Fibroblast of skin of right quadriceps (primary cell): ENCODE measurements at places on chromosomes 7 and 10.

DNA sequence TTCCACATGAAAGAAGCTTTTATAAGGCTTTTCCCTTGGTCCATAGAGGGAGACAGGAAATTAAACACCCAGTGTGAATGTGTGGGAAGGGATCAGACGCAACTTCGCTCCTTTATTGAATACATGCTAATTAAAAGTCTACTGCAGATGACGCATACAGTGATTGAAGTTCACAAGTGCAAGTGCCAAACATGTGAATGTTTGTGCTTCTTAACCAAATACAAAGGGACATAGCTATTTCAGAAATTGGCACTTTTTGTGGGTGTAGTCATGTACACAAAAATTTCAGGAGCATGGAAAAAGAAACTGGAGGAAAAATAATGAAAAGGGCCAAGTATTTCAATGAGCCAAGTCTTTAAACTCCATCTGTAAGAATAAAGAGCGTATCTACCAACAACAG lies 283.7 kb downstream of the SKAP2 start:
- DNase-seq: no peak

DNA sequence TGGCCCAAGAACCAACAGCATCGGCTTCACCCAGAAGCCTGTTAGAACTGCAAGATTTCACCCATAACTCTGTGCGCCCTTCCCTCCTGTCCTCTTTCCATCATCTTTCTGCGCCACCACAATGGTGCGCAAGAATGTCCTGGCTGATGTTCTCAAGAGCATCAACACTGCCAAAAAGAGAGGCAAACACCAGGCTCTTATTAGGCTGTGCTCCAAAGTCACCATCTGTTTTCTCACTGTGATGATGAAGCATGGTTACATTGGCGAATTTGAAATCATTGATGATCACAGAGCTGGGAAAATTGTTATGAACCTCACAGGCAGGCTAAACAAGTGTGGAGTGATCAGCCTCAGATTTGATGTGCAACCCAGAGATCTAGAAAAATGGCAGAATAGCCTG lies 115.2 kb upstream of the FGFR2 start:
- DNase-seq: no peak

- DNase-seq: no peak
Observed at GRCh38 chr10:106866244-106866845, 298.2 kb downstream of the SORCS1 start.

GRCh38 chr7:101126651-101127459 lies at the start of gene SERPINE1:
TSS of gene SERPINE1 (plus strand) at chr7:101127104. CDS start at chr7:101128394, 1,290 bp downstream.
- DNase-seq: peak; percentile 100

- no peak for DNase-seq
Observed at GRCh38 chr7:39027491-39027890, 49.8 kb downstream of the POU6F2 start.

- no peak for DNase-seq
Observed at GRCh38 chr7:6482307-6482706, 34.6 kb upstream of the DAGLB start.
